ENCODE measurements at places on chromosomes 1 and 21. TPM values are rescaled to one million over a fixed set of nuclear protein-coding genes. Genes with fewer than 3 reads are reported as not detected.

GRCh38 chr1:27887215-27888021, 15.1 kb downstream of the THEMIS2 start:
- DNase-seq, result no peak

DNA sequence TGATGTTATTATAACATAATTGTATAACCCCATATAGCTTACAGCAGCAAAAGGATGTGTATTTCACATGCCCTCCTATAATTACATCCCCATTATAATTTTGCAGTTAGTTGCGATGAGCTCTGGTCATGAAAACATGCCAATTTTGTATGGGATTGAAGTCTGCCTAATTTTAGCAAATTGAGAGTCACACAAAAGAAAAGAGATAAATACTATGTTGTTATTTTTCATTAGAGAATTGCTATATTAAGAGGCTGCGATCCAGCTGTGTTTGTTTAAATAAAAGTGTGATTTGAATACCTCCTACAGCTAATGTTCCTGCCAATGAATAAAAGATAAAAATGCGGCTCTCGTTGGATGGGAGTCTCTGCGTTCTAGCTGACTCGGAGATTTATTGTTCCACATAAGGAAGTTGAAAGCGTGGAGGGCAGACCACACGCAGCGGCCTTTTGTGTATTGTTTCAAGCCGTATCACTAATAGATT, 461.0 kb upstream of the NFIA start:
- peak; percentile 16 for DNase-seq

DISP1 gene
- total RNA-seq, result 3.5 TPM

NUF2 gene
- total RNA-seq, result 1.6 TPM

DNA sequence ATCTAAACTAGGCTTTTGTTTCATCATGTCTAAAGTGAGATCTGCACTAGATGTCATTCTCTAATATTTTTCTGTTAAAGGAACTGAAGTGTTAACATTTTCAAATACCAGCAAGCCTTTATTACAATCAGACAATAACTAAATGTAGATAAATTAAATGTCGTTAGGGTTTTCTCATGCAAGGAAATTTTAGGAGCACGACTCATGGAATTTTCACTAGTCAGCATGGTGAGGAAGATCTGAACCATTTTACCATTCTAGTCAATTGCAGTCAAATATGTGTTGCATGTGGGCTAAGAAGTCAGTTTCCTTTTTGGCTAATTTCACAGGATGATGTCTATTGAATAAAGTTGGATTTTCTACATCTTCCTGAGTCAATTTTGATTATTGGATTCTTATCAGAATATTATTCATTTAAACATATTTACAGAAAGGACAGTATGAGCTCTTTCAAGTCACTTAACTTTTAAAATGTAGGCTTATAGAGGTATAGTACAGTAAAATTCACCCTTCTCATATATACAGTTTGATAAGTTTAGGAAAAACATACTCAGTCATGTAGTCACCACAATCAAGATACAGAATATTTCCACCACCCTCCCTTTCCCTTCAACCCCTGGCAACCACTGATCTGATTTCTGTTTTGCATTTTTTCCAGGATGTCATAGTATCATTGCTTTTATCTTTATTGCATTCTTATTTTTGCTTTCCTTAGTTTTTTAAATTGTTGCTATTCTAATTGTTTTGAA, 9.2 kb downstream of the GCSAML start:
- DNase-seq, result no peak

- DNase-seq, result no peak
Observed at GRCh38 chr1:25137106-25137505, 95.2 kb downstream of the SYF2 start.

- DNase-seq, result no peak
Observed at GRCh38 chr1:185280589-185280988, 36.5 kb downstream of the IVNS1ABP start.

NBPF4 gene
- 0.27 TPM for total RNA-seq

DNA sequence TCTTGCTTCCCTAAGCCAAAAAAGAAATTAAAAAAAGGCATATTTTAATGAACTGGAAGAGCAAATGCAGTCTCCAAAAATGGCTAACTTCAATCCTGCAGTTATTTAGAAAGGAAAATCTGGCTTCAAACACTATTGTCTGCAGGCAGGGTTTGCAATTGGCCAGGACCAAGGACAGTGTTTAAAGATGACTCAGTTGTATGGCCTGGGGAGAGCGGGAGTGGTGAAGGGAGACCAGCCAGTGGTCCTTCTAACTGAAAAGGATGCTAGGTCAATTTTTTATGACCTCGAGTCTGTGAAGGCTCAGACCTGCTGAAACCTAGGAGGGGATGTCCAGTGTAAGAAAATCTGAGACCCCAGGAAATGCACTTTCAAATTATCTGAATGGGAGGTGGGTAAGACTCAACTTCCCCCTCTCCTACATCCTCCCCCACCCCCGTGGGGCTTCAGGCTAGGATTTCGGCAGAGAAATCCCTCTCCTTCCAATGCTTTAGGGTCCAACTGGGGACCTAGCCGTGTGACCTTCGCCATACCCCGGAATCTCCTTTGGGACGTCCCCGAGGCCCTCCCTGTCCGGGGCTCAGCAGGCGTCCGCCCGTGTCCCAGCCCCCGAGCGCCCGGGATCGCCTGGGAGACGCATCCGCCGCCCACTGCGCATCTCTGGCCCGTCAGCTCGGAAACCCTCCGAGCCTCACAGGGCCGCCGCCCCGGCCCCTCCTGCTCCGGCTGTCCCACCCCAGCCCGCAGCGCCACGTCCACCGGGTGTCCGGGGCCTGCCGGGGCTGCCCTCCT, 602 bp upstream of the RIMKLA start:
- DNase-seq, result no peak

- no peak for DNase-seq
Observed at GRCh38 chr21:46183910-46184624, at the start of gene SPATC1L. Gene SPATC1L, minus strand, starts transcription at chr21:46184459. Its CDS starts 1,643 bp downstream, at chr21:46182816.

GRCh38 chr1:109210058-109210457, 3.7 kb upstream of the SARS1 start:
- no peak for DNase-seq

- no peak for DNase-seq
Observed at GRCh38 chr1:218775501-218776021, 398.1 kb upstream of the LYPLAL1 start.

DNA sequence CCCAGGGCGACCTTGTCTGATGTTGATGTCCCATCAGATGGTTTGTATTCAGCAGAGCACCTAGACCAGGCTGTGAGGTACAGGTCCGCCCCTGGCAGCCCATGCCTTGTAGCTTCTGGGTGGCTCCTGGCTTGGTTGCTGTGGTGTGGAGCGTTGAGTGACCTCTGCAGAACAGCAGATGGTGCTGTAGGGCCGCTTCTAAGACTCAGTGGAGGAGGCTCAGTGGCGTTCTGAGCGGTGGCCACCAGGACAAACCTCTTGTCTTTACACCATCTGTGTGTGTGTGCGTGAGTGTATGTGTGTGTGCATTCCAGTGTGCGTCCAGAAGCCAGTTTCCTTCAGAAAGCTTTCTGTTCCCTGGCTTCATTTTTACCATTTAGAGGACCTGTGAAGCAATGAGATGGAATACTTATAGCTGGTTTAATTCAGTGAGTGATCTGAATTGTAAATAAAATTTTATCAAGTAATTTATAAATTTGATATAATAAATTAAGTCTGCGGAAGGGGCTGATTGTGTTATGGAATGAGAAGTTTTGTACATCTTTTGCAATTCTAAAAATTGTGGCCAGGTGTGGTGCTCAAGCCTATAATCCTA, 66.1 kb downstream of the ADARB1 start:
- DNase-seq, result no peak

DNA sequence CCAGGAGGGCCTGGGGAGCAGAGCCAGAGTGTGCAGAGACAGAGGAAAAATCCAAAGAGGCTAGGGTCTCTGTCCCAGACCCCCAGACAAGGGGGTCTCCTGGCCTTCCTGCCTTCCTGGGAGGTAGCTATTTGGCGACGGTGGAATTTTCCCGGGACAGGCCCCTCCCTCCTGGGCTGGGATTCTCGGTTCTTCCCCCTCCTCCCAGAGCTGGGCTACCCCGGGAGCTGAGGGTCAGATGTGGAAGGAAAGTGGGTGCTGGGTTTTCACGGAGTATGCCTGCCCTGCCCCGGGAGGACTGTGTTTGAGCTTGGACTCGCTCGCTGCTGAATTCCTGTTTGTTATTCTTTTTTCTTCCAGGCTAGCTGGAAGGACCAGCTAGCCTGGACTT, 759 bp downstream of the AMPD2 start:
- DNase-seq, result no peak

Measured in hematopoietic multipotent progenitor cell (in vitro differentiated cells).